ENCODE measurements at places on chromosomes 2 and 18.

GRCh38 chr2:137367361-137367760, 596.9 kb upstream of the HNMT start:
- DNase-seq, result peak; percentile 16

DNA sequence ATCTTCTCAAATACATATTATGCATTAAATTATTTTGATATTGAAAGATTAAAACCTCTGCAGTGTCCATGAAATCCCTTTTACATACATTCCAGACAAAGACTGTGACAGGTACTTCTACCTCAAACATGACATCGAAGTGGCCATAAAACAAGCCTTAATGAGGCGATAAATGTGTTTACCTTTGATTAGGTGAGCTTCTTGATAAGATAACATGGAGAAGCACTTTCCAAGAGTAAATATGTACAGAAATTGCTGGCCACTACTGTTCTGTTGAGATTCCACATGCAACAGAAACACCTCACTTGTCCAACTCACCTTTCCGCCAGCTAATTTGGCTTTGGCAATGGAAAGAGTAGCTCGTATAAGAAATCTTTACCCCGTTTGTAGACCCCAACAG, 55.2 kb downstream of the ZEB2 start:
- DNase-seq, result no peak

DNA sequence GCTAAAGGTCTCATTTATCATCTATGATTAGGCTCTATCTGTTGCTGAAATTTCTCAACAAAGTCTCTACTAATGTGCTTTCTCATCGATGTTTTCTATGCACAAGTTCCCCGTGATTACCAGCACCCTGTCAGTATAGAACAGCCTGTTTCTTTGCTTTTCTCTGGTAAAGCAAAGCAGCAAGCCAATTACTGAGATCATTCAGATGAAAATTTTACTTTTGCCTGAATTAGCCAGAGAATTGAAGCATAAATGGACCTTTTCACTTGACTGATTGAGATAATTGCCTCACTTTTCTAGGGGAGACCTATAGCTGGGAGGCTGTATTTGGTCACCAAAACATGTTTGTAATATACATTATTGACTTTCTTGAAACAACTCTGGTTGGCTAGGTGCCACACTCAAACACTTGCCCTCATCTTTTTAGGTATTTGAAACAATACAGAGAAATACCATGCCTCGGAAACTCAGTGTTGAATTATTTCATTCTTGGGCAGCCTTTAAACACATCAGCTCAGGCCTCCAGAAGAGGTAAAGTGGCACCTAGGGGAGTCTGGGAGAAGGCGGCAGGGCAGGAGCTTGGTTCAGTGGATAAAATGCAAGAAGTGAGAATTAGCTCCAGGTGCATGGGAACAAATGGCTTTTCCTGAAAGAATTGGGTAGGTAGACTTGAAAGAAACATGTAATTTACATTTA, 96.2 kb downstream of the GALNT3 start:
- no peak for DNase-seq

- no peak for DNase-seq
Measured at GRCh38 chr2:3469486-3469885, 49.8 kb downstream of the ADI1 start.

DNA sequence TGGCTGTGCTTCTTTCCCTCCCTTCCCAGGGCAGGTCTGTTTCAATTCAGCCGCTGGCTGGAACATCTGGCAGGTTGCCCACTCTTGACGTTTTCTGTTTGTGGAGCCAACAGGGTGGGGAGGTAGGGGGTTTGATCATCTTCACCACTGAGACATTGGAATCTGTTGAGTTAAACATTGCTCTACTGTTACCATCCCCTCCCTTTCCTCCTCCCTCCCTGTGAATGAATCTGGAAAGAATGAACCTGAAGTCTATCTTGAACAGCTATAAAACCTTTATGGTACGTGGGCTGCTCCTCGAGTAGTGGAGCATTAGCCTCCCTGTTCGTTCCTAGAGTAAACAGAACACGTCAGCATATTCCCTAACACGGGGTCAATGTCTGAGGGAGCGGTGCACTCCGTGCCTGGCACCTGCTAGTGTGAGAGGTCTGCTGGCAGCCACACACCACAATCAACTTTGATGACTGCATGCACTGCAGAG, 249.9 kb upstream of the RBBP8 start:
- no peak for DNase-seq

- peak; percentile 19 for DNase-seq
Measured at GRCh38 chr2:110678457-110679336, 834 bp upstream of the BUB1 start.

- DNase-seq, result peak; percentile 79
Measured at GRCh38 chr18:13268158-13269012, 49.8 kb downstream of the LDLRAD4 start.

DNA sequence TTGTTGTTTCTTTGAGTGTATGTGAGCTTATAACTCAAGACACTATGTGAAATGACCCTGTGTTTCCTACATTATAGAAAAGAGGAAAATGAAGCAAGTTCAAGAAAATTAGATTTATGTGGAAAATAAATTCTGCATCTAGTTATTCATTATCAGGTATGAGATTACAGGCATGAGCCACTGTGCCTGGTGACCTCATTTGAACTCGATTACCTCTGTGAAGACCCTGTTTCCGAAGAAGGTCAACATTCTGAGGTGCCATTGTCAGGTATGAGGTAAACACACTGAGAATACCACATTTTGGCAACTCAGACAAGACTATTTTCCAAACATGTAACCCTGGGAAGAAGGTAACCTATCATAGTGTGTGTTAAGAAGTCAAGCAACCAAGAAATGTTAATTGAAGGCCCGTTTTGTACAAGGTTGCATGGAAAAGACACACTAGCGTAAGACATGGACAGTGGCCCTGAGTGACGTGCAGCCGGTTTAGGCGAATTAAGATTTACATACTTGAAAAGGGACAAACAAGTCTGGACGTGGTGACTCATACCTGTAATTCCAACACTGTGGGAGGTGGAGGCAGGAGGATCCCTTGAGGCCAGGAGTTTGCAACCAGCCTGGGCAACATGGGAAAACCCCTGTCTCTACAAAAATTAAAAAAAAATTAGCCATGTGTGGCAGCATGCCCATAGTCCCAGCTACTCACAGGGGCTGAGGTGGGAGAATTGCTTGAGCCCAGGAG, 186.6 kb downstream of the NEDD4L start:
- peak; percentile 30 for DNase-seq

DNA sequence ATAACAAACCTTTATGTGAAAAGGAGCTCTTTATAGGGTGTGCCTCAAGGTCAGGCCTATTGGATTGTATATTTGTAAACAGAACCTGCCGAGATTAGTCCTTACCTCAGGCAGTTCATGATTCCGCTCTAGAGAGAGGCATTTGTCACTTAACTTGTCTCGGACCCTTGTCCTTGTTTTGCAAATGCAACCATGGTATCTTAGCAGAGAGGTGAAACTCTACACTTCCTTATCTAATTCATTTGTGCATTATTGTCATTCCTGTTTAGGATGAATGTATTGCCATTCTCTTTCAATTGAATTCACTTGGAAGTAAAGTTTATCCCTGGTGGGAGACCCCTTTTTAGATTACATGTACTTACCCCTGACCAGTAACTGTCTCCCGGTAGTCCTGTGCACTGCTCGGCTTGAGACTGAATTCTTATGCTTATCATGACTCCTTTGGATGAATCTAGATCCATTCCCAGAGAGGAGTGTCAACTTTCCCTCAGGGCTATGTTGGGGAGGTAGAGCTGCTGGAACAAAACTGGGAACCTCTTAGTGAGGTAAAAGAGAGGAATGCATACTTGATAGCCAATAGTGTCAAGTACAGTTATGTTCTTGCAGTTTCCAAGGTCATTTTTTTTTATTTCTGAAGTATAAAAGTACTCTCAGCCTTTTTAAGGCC, 46.6 kb downstream of the SGPP2 start:
- no peak for DNase-seq

- no peak for DNase-seq
Measured at GRCh38 chr2:230767862-230768388, 55.3 kb downstream of the CAB39 start.

DNA sequence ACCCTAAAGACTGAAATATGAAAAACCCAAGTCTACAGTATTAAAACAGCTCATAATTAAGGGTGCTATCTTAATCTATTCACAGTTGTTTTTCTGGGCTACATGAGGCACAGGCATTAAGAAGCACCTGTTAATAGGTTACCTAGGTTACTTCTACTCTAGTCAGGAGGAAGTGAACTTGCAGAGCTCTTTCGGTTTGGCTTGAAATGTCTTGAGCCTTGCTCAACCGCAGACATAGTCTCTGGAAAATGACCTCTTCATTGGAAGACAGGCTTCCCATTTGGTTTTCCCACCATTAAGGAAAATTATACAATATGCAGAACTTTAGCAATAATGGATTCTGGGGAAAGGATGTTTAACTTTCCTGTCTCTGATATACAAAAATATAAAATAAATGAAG, 142.3 kb upstream of the KCNJ3 start:
- no peak for DNase-seq

DNA sequence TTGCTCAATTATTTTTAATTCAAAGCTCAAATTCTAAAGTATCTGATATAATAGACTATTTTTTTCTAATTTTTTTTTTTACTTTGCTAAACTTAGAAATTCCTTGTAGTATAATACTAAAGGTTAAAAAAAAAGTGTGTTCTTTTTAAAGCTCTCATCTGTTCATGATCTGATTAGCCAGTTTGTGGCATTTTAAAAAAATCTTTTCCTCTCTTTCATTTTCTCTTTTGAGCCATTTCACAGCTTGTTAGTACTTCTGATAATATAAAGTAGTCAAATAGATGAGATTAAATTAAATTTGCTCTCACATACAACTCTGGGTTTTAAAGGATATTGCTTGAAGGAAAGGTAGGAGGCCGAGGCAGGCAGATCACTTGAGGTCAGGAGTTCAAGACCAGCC, 40.7 kb upstream of the NEMP2 start:
- DNase-seq, result no peak

GRCh38 chr2:4662161-4662779, 958.9 kb downstream of the DCDC2C start:
- DNase-seq, result peak; percentile 60

DNA sequence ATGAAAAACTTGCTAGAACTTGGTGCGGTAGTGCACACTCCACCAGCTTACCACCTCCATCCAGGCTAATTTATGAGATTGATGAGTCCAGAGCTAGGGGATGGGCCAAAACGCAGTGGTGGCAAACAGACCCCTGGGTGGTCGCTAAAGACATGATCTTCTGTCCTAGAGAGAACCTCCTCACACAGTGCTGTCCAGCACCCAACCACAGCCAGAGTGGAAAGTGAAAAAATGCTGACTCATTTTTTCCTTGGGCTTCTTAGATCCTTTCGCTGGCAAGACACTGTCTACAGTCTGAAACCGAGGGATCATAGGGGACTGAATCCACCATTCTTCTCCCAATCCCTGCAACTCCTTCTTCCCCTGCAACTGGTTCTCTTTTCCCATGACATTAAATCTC, 4.1 kb downstream of the ANTXR1 start:
- peak; percentile 45 for DNase-seq

- DNase-seq, result no peak
Measured at GRCh38 chr18:68611311-68611710, 103.6 kb downstream of the TMX3 start.

DNA sequence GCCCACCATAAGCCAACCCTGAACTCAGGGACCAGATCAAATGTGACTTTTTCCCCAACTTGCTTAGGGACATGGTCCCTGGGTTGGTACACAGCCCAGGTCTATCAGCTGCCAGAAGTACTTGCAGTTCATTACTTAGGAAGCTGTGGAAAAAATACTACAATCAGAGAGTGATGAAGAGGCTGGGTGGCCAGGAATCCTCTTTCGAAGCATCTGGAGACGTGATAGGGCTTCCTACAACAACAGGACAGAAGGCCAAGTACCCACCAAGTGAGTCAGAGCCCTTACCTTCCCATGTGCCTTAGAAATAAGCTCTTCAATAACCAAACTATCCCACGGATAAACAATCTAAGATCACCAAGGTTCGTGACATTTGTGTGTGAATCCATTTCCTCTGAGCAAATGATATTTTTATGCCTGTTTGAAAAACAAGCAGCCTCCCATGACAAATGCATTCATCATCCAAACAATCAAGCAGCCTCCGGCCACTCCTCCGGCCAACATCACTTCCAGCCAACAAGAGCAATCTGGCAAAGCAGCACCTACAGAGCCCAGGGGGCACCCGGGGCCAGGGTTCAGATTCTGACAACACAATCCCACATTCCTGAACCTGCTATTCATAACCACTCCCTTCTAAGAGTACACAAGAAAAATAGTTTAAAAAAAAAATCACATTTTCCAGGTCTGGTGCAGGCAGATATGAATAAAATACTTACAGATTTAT, 26.4 kb downstream of the TBC1D8 start:
- DNase-seq, result peak; percentile 89

DNA sequence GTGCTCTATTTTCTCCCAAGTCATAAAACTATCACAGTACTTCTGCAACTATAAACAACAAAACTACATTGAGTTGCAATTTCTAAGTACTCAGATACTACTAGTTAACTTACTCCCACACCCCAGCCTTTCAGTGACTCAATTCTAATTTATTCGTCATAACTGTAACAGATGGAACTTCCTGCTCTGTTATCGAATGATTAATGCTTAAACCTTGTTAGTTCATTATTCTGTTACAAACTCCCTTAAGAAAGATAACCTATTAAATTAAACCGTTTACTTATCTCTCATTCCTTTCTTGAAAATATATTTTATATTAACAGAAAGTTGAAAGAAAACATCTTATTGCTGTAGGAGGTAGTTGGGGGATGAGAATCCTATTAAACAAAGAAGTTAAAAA, 17.0 kb downstream of the TNFAIP6 start:
- DNase-seq, result peak; percentile 95

GRCh38 chr18:41982942-41983660, 28.1 kb downstream of the PIK3C3 start:
- no peak for DNase-seq

- DNase-seq, result peak; percentile 44
Measured at GRCh38 chr2:54768772-54769428, 45.4 kb downstream of the EML6 start.

DNA sequence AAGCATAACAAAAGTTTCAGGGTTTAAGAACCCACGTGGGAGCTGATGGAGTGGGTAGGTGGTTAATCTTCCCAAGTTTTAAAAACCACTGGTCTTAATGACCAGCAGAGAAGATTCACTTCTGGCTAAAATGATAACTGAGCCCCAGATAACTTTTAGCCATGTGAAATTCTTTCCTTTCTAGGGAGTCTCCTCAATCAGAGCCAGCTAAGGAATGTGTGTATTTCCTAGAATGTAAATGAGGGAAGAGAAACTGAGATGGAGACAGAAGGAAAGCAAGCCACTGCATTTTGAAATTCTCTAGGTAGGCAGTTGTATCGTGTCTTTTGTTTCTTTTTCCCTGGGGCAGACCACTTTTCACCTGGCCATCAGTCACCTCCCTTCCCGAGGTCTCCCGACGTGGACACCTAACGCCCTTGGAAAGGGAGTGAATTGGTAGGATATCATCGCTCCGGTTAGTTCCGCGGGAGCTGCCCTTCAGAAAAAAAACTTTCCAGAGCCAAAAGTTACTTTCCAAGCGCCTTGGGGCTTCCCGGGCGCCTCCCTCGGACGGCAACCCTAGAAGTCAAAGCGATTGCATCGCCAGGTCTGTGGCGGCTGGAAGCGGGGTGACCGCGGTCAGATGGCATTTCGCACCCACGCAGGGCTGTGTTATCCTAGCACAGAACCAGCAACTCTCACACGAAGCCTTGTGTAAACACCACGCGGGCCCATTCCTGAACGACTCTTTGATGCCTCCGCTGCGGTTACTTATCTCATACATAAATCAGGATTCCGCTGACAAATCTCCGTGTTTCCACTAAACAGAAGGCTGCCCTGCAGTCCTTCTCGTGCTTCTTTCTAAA, 1.3 kb downstream of the COLEC12 start:
- DNase-seq, result peak; percentile 70
